ENCODE measurements at places on chromosomes 2 and 18. TPM values are rescaled to one million over a fixed set of nuclear protein-coding genes. Genes with fewer than 3 reads are reported as not detected.

Gene IMPA2
- 15.4 TPM for total RNA-seq

Gene PTPN2
- 68.1 TPM for total RNA-seq

Gene HRH4
- 0.23 TPM for total RNA-seq

Gene IL36G
- not detected for total RNA-seq

Gene ZAP70
- total RNA-seq: 350 TPM

Gene POTEC
- total RNA-seq: not detected

Gene ABCB11
- total RNA-seq: 0.28 TPM

Gene TCF4
- 0.75 TPM for total RNA-seq

Gene FRZB
- not detected for total RNA-seq

- peaks cover 2% of the 10 kb centered on the region for H3K27me3 ChIP-seq
- peaks cover 1% of the 10 kb centered on the region for H3K36me3 ChIP-seq
- DNase-seq: no peak
- H3K4me1 ChIP-seq: peaks cover 13% of the 10 kb centered on the region
- no peak overlapping the region for H3K27ac ChIP-seq
- no peak overlapping the region for H3K4me3 ChIP-seq
Measured at GRCh38 chr2:60838481-60838880, 42.9 kb upstream of the REL start.

DNA sequence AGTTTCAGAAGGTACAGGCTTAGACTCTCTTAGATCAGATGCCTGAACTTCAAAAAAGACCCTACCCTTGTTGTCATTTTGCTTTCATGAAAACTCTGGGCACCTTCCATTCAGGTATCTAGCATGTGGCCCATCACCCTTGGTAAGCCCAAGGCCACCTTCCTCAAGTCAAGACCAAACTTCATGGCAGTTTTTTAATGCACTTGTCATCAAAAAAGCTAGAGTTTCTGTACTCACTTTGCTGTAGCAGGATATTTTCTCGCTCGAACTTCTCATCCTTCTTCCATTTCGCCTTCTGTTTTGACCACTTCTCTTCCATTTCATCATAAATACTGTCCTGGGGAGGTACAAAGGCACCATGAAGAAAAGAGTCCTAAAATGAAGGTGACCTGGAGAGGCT, 48.2 kb downstream of the FLACC1 start:
- no peaks in the 10 kb centered on the region for H3K27me3 ChIP-seq
- H3K36me3 ChIP-seq: peaks cover 75% of the 10 kb centered on the region
- H3K27ac ChIP-seq: no peak overlapping the region
- no peak for DNase-seq
- no peak overlapping the region for H3K4me3 ChIP-seq

DNA sequence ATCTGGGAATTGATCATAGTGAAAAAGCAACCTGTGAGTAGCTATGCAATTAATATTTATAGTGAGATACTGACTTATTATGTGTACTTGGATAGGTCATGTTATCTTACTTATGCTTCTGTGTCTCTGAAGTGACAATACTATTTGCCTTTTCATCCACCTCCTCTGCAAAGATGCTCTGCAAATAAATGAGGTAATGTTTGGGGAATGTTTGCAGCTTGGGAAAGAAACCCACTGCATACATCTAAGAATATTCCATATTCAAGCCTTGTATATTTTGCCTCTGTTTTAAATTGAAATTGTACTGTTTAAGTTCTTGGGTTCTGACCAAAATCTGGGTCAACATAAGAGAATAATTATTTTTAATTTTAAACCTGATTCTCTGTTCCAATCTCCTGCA, 217.4 kb upstream of the DTNA start:
- H3K4me3 ChIP-seq: peak overlapping the region; percentile 63
- peaks cover 30% of the 10 kb centered on the region for H3K27me3 ChIP-seq

DNA sequence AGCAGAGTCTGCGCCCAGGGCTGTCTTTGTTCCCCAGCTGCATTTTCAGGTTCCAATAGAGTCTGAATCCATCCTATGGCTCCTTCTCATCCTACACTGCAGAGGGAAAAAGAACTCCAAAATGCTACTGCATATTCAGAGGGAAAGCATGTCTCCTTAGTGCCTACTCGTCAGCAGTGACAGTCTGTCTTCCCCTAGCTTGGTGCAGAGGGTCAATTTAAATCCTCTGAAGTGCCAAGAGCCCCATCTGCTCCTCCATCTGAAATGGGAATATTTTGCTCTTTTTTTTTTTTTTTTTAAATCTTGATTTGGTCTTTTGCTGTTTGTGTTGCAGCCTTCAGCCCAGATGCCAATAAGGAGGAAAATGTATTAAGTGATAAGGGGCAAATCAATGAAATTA, 199.3 kb downstream of the RNF144A start:
- no peak for DNase-seq
- peaks cover 16% of the 10 kb centered on the region for H3K36me3 ChIP-seq
- H3K4me1 ChIP-seq: peaks cover 9% of the 10 kb centered on the region
- no peak overlapping the region for H3K4me3 ChIP-seq
- H3K27me3 ChIP-seq: no peaks in the 10 kb centered on the region

GRCh38 chr2:73033142-73033765, 38.3 kb downstream of the SFXN5 start:
- no peaks in the 10 kb centered on the region for H3K4me1 ChIP-seq
- DNase-seq: no peak
- H3K4me3 ChIP-seq: no peak overlapping the region
- no peaks in the 10 kb centered on the region for H3K27me3 ChIP-seq
- no peak overlapping the region for H3K27ac ChIP-seq

DNA sequence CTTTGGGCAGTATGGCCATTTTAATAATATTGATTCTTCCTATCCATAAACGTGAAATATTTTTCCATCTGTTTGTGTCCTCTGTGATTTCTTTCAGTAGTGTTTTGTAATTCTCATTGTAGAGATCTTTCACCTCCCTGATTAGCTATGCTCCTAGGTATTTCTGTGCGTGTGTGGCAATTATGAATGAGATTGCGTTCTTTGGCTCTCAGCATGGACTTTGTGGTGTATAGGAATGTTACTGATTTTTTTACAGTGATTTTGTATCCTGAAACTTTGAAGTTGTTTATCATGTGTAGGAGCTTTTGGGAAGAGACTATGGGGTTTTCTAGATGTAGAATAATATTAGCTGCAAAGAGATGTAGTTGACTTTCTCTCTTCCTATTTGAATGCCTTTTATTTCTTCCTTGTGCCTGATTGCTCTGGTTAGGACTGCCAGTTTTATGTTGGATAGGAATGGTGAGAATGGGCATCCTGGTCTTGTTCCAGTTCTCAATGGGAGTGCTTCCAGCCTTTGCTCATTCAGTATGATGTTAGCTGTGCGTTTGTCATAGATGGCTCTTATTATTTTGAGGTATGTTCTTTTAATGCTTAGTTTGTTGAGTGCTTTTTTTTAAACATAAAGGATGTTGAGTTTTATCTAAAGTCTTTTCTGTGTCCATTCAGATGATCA, 27.0 kb upstream of the THUMPD2 start:
- no peak for DNase-seq
- H3K27me3 ChIP-seq: no peaks in the 10 kb centered on the region
- no peaks in the 10 kb centered on the region for H3K36me3 ChIP-seq
- no peak overlapping the region for H3K27ac ChIP-seq
- no peaks in the 10 kb centered on the region for H3K4me1 ChIP-seq
- no peak overlapping the region for H3K4me3 ChIP-seq

- no peaks in the 10 kb centered on the region for H3K4me1 ChIP-seq
- no peaks in the 10 kb centered on the region for H3K36me3 ChIP-seq
- DNase-seq: no peak
- H3K27me3 ChIP-seq: peaks cover 2% of the 10 kb centered on the region
Measured at GRCh38 chr18:68588169-68588568, 126.7 kb downstream of the TMX3 start.

- no peak overlapping the region for H3K4me3 ChIP-seq
- no peaks in the 10 kb centered on the region for H3K4me1 ChIP-seq
- no peak for DNase-seq
- no peaks in the 10 kb centered on the region for H3K36me3 ChIP-seq
- H3K27ac ChIP-seq: no peak overlapping the region
Measured at GRCh38 chr2:9162841-9163240, 43.8 kb upstream of the ASAP2 start.

All from activated naive CD8-positive, alpha-beta T cell treated with anti-CD3 and anti-CD28 coated beads, Interleukin-2, amount 10 ng/mL, durations not matched to agents 7 days and 5 days (primary cell).